Activated CD4-positive, alpha-beta T cell treated with anti-CD3 and anti-CD28 coated beads, Interleukin-2, amount 10 ng/mL, durations not matched to agents 24 days and 14 days (primary cell): ENCODE measurements at places on chromosomes 1 and 21.

DNA sequence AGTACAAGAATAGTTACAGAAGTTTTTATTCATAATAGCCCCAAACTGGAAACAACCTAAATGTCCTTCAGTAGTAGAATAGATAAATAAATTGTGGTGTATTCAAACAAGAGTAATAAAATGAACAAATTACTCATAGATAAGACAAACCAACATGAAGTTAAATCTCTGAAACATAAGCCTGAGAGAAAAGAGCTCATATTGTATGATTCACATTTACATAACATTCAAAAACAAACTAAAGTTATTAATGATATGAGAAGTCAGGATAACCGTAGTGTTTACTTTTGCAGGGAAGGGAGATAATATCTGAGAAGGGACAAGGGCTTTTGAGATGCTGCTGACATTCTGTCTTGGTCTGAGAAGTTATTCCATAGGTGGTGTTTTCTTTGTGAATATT lies 13.5 kb downstream of the STPG1 start:
- H3K36me3 ChIP-seq: peaks cover 13% of the 10 kb centered on the region
- H3K27ac ChIP-seq: no peak overlapping the region
- no peaks in the 10 kb centered on the region for H3K27me3 ChIP-seq
- no peak overlapping the region for H3K4me3 ChIP-seq
- peaks cover 2% of the 10 kb centered on the region for H3K4me1 ChIP-seq

DNA sequence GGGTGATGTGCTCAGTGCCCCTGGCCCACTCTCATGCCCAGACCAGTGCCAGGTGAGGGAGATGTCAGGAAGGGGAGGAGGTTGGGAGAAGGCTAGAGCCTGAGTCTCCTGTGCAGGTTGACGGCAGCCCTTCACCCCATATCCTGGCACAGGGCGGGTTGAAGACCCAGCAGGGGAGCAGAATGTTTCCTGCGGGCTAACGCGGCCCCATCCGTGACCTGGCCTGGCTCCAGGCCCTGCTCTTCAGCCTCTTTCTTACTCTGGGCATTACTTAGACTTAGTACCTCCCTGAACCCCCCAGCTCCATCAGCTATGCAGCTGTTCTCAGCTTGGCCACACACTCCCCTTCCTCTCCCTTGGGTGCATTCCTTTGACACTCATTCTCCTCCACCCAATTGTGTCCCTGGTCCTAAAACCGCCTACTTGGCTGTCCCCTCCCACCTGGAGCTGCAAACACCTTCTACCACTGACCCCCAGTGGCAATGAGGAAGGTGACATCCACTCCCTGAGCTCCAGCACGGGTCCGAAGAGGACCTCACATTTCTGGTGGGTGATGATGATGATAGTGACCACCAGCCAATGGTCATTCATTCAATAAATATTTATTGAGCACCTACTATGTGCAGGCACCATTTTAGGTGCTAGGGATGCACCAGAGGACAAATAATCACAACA lies 179.0 kb downstream of the PTPRU start:
- H3K4me1 ChIP-seq: no peaks in the 10 kb centered on the region
- DNase-seq: no peak
- peaks cover 5% of the 10 kb centered on the region for H3K27me3 ChIP-seq
- H3K36me3 ChIP-seq: no peaks in the 10 kb centered on the region
- H3K27ac ChIP-seq: no peak overlapping the region

DNA sequence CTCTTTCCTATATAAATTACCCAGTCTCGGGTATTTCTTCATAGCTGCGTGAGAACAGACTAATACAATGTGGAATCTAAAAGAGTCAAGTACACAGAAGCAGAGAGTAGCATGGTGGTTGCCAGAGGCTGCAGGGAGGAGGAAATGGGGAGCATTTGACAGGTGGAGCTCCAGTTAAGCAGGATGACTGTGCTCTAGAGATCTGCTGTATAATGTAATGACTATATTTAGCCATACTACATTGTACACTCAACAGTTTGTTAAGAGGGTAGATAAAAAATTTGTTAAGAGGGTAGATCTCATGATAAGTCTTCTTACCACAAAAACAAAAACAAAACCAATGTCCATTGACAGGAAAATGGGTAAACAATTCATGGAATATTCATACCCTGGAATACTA lies 82.1 kb downstream of the MT1HL1 start:
- no peak overlapping the region for H3K4me3 ChIP-seq
- no peak overlapping the region for H3K27ac ChIP-seq
- H3K36me3 ChIP-seq: peaks cover under 1% of the 10 kb centered on the region

GRCh38 chr1:153790313-153790965 lies 15.2 kb downstream of the SLC27A3 start:
- H3K4me1 ChIP-seq: peaks cover 28% of the 10 kb centered on the region
- peak overlapping the region; percentile 76 for H3K27ac ChIP-seq
- no peaks in the 10 kb centered on the region for H3K36me3 ChIP-seq
- peaks cover 12% of the 10 kb centered on the region for H3K27me3 ChIP-seq

GRCh38 chr1:116288201-116288598 lies 84.8 kb upstream of the ATP1A1 start:
- H3K36me3 ChIP-seq: no peaks in the 10 kb centered on the region
- DNase-seq: no peak
- H3K27ac ChIP-seq: no peak overlapping the region

GRCh38 chr21:40952551-40953323 lies 105.8 kb upstream of the DSCAM start:
- no peak overlapping the region for H3K27ac ChIP-seq
- no peaks in the 10 kb centered on the region for H3K36me3 ChIP-seq
- no peaks in the 10 kb centered on the region for H3K27me3 ChIP-seq

GRCh38 chr1:12591267-12591938 lies 26.6 kb downstream of the DHRS3 start:
- H3K27me3 ChIP-seq: peaks cover 5% of the 10 kb centered on the region
- no peak for DNase-seq

DNA sequence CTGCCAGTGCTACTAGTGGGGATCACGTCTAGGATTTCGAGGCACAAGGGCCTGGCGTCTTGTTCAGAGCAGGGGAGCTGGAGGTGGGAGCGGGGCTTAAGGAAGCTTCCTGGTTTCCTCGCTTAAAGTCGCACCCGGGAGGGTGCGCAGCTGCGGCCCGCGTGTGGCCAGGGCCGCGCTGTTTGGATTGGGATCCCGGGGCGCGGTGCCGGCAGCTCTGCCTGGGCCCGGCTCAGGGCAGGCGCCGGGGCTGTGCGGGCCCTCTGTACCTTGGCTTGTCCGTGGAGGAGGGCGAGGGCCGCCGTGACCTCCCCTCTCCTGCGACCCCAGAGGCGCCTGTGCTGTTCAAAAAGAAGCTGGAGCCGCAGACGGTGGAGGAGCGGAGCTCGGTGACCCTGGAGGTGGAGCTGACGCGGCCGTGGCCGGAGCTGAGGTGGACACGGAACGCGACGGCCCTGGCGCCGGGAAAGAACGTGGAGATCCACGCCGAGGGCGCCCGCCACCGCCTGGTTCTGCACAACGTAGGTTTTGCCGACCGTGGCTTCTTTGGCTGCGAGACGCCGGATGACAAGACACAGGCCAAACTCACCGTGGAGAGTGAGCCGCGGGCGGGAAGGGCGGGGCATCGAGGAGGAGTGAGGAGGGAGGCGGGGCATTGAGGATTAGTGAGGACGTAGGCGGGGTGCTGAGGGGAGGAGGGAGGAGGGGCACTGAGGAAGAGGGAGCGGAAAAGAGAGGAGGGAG lies 67.8 kb downstream of the OBSCN start:
- H3K4me3 ChIP-seq: peak overlapping the region; percentile 80
- peak; percentile 96 for DNase-seq
- H3K27me3 ChIP-seq: no peaks in the 10 kb centered on the region
- peak overlapping the region; percentile 53 for H3K27ac ChIP-seq
- H3K4me1 ChIP-seq: peaks cover 6% of the 10 kb centered on the region
- no peaks in the 10 kb centered on the region for H3K36me3 ChIP-seq

DNA sequence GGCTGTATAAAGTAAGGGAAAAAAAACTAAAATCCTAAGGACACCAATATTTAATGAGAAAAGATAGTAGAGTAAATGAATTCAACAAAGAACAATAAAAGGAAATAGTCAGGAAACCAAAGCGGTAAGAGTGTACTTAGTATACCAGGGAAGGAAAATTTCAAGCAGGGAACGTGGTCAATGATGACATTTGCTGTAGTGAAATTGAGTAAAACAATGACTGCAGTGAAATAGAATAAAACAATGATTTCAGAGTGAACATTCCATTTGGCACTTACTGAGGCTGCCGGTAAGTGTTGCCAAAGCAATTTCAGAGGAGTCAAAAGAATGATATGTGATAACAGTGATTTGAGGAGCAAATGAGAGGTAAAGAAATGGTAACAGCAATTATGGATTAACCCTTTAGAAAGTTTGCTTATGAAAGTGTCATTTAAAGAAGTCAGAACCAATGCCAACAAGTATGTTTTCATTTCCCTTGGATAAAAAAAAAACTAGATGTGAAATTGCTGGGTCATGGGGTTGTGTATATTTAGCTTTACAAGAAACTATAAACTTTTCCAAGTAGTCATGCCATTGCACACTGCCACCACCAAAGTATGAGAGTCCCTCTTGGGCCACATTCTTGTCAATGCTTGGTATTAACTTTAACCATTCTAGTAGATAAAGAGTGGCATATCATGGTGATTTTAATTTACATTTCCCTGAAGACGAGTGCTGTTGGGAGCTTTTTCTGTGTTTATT lies 50.5 kb downstream of the VCAM1 start:
- no peak for DNase-seq
- H3K36me3 ChIP-seq: no peaks in the 10 kb centered on the region
- H3K27ac ChIP-seq: no peak overlapping the region
- H3K27me3 ChIP-seq: peaks cover 4% of the 10 kb centered on the region
- H3K4me1 ChIP-seq: no peaks in the 10 kb centered on the region

DNA sequence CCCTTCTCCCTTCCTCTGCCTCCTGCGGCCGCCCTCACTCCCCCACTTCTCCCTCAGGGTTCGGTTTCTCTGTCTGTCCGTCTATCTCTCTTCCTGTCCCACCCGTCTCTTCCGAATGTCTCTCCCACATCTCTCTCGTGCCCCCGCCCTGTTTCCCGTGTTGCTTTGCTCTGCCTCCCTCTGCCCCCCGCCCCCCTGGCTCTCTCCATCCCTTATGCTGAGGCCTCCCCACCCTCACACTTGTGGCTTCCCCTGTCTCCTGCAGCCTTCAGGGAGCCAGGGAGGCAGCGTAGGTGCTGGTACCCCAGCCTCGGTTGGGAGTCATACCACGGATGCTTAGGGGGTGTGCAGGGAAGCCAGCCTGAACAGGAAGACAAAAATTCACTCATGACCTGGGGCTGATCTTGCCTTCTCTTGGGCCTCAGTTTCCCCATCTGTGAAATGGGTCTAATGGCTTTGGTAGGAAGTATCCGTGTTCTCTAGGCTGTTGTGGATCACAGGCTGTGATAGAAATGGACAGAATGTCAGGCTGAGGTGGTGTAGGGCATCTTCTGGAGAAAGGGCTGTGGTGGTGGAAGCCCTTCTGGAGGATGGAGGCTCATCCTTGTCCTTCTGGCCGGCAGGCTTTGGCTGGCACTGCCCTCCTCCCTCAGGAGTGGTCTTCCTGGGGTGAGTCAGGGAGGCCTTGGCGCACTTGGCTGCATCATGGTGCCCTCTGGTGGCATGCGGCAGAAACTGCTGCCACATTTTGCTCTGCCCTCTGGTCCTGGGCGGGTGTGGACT lies 55.5 kb downstream of the FOXO6 start:
- no peaks in the 10 kb centered on the region for H3K27me3 ChIP-seq
- no peaks in the 10 kb centered on the region for H3K36me3 ChIP-seq
- H3K27ac ChIP-seq: no peak overlapping the region

DNA sequence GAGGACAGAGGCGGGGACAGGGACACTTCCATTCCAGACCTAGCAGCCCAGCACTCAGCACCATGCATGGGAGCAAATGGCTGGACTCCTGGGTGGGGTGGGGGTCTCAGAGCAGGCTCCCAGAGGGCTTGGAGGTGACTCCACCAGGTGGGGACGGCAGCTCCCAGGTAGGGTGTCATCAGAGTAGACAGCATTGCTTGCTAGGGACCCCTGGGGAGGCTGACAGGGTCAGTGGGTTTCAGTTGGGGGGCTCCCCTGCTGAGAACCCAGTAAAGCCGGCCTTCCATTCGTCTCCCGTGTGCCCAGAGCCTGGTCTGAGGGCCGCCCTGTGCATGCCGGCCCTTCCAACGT lies 4.8 kb upstream of the GJC2 start:
- H3K36me3 ChIP-seq: peaks cover 21% of the 10 kb centered on the region
- no peak overlapping the region for H3K4me3 ChIP-seq
- no peak for DNase-seq
- H3K4me1 ChIP-seq: peaks cover 22% of the 10 kb centered on the region
- peaks cover 1% of the 10 kb centered on the region for H3K27me3 ChIP-seq

- no peak for DNase-seq
- no peaks in the 10 kb centered on the region for H3K27me3 ChIP-seq
- H3K27ac ChIP-seq: no peak overlapping the region
- H3K36me3 ChIP-seq: no peaks in the 10 kb centered on the region
- no peak overlapping the region for H3K4me3 ChIP-seq
- no peaks in the 10 kb centered on the region for H3K4me1 ChIP-seq
Measured at GRCh38 chr1:82788660-82789059, 987.9 kb downstream of the ADGRL2 start.

GRCh38 chr1:2801535-2802291 lies at the start of gene TTC34:
Gene TTC34 (minus strand): TSS chr1:2801693. CDS start chr1:2800827, 866 bp downstream.
- no peak within 1 kb of the TSS for H3K27ac ChIP-seq
- H3K27me3 ChIP-seq: no peaks in the 10 kb centered on the region
- peak; percentile 86 for DNase-seq
- no peaks in the 10 kb centered on the region for H3K4me1 ChIP-seq

DNA sequence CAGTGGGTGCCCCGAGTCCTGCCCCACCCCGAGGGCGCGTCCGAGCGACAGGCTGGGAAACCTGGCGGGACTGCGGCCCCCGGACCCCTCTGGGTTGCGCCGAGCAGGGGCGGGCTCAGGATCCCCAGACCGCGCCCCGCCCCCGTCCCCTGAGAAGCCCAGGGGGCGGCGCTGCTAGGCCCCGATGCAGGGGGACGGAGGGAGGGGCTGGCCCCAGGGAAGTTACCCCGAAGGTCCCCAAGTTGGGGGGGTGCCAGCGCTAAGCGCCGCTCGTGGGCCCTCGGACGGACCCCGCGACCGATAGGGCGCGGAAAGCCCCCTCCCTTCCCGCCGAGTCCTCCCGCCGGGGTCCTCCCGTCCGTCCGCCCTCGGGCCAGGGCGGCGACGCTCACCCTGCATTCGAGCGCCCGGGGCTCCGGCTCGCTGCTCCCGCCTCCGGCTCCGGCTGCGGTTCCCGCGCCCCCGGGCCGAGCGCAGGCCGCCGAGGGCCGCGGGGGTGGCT lies 414 bp downstream of the GPR153 start:
- peak; percentile 73 for DNase-seq
- H3K27ac ChIP-seq: no peak overlapping the region
- no peaks in the 10 kb centered on the region for H3K36me3 ChIP-seq
- H3K4me1 ChIP-seq: peaks cover 4% of the 10 kb centered on the region

- no peak overlapping the region for H3K4me3 ChIP-seq
- no peak overlapping the region for H3K27ac ChIP-seq
- H3K4me1 ChIP-seq: peaks cover 6% of the 10 kb centered on the region
- no peaks in the 10 kb centered on the region for H3K27me3 ChIP-seq
- peaks cover 43% of the 10 kb centered on the region for H3K36me3 ChIP-seq
Measured at GRCh38 chr1:37497832-37498231, 16.7 kb downstream of the MEAF6 start.

- no peaks in the 10 kb centered on the region for H3K27me3 ChIP-seq
- no peak overlapping the region for H3K27ac ChIP-seq
- no peak for DNase-seq
- no peaks in the 10 kb centered on the region for H3K4me1 ChIP-seq
Measured at GRCh38 chr1:87940421-87940820, 611.7 kb downstream of the LMO4 start.
